ENCODE measurements at places on chromosomes 3 and 15.

- DNase-seq, result no peak
Measured at GRCh38 chr15:100335335-100335999, 6.3 kb downstream of the ADAMTS17 start.

DNA sequence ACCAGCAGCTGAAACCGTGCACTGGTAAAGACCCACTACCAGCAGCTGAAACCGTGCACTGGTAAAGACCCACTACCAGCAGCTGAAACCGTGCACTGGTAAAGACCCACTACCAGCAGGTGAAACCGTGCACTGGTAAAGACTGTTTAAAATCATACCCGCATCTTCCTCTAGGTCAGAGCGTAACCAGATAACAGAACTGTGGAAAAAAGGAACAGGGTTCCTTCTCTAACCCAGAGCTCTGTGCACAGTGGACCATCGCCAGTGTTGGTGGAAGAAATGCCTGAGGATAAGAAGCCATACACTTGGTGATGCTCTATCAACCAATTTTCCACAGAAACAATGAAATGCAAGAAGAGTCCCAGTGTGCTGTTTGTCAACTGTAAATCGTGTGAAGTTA, 243.4 kb downstream of the NTRK3 start:
- DNase-seq, result no peak

DNA sequence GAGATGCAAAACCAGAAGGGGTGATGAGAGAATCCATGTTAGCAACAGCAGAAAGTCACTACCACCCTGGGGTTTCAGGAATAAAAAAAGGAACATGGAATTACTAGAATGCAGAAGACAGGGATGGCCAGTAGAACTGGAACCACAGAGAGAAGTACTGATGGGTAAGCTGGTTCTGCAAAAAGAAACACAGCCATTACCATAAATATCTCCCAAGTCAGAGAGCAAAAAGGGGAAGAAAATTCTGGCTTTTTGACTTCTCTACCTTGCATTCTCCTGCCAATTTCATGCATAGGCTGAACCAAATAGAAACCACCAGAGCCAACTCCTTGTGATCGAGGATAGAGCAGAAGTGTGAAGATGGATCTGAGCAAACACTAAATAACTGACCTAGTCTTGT, 550.4 kb upstream of the NAALADL2 start:
- no peak for DNase-seq

DNA sequence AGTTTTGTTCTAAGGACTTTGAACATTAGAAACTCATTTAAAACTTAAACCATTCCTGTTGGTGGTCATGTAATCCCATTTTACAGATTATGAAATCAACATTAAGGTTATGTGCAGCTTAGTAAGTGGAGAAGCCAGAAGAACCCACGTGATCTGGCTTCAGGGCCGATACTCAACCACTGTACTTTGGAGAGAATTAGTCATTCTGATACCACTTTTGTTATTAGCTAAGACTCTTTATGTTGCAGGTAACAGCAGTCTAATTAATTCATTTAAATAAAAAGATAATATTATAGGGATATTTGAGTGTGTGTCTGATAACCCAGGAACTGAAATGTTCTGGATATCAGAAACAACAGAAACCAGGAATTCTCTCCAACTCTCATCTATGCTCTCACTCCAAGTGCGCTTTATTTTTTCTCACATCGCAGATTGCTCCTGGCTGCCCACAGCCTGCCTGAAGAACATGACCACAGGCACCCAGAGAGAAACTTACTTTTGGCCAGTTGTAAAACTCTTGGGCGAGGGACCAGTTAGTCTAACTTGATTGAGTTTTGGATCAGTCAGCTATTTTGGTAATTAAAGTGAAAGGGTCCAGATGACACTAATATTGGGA, 25.2 kb downstream of the UBE2E1 start:
- no peak for DNase-seq

GRCh38 chr3:10249833-10250232, 1.6 kb downstream of the TATDN2 start:
- no peak for DNase-seq

DNA sequence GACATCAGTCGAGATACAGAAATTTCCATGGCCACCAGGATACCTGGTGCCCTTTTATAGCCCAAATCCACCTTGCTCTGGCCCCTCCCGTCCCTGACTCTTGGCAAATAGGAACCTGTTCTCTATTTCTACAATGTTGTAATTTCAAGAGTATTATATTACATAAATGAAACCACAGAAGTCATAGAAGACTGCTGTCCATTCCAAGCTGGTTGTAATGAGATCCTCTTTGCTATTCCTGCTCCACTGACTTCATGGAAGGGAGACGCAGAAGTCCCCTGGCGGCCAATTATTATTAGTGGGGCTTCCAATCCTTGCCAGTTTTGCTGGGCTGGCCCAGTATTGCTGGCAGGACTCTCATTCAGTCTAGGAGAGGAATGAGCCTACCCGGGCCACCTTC, 26.6 kb downstream of the DCP1A start:
- DNase-seq, result no peak

DNA sequence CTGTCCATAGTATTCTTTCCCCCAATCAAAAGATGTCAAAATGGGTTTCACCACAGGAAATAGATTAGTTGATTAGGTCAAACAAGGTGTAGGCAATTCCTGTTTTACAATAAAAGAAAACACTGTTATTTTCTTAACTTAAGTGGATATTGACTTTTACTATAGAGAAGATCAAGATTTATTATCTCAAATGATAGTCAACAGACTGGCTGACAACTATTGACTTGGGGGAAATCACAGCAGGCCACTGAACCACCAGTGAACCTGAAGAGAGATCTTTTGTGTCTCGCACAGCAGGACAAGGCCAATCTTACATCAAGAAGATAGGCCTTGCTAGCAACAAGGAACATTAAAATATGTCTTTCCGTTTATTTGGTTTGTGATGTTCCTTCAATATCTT, 1187.6 kb downstream of the SI start:
- DNase-seq, result no peak

GRCh38 chr3:107868449-107868848, 222.4 kb downstream of the CD47 start:
- DNase-seq, result no peak

- DNase-seq, result no peak
Measured at GRCh38 chr3:16793321-16793720, 91.4 kb upstream of the PLCL2 start.

DNA sequence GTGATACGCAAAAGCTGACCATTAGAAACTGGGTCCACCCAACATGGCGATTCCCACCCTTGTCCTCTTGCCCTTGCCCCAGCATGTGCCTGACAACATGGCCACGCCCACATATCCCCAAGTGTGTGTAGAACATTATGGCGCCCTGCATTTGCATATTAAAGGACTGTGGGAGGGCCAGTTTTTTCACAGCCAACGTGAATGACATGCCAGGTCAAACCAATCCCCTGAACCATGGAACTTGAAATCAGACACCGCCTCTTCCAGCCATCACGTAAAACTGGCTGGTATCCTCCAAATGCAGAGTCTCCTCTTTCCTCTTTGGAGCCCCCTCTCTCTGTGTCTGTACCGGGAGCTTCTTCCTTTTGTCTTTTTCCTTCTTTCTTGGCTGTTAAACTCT, 156.7 kb upstream of the EPHA6 start:
- no peak for DNase-seq

- DNase-seq, result no peak
Measured at GRCh38 chr3:34070831-34071585, 272.6 kb downstream of the PDCD6IP start.

GRCh38 chr3:69212411-69213160, 90.2 kb upstream of the LMOD3 start:
- DNase-seq, result no peak

- DNase-seq, result no peak
Measured at GRCh38 chr15:53126144-53126543, 336.0 kb upstream of the ONECUT1 start.

DNA sequence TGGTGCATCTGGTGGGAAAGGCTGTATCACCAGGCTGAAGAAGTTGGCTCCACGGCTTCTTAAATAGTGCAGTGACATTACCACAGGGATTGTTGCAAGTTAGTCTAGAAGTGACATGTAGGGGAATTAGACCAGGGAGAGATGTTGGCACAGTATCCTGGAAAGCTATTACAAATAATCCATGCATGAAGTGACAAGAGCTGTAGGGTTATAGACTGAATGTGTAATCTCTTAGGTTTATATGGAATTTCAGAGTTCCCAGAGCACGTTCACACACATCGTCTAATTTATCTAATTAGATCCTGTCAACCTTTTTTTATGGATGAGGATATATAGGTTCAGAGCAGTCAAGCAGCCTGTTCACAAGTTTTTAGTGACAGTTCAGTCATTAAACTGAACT, 37.3 kb upstream of the APH1B start:
- DNase-seq, result no peak

DNA sequence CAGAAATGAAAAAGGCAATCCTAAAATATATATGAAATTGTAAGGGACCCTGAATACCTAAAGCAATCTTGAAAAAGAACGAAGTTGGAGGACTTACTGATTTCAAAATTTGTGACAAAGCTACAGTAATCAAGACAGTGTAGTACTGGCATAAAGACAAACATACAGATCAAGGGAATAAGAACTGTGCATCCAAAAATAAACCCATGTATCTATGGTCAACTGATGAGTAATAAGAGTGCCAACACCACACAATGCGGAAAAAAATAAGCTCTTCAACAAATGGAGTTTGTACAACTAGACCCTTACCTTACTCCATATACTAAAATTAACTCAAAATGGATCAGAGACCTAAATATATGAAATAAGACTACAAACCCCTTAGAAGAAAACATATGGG, 29.6 kb downstream of the GSK3B start:
- no peak for DNase-seq

DNA sequence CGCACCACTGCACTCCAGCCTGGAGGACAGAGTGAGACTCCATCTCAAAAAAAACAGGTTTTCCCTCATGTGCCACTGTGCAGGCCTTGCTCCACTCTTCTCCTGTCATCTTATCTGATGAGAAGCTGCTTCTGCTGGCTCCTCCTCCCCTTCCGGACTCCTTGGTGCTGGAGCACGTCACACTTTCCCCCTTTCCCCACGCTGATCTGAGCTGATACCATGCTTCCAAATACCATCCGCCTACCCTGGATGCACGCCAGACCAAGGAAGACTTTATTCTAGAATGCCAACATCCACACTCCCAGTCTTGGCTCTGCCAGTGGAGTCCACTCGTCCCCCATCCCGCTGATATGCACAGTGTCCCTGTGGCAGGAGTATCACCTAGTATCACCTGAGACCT, 31.3 kb downstream of the HOMER2 start:
- DNase-seq, result no peak

- DNase-seq, result no peak
Measured at GRCh38 chr3:155766206-155766605, 21.3 kb upstream of the PLCH1 start.

DNA sequence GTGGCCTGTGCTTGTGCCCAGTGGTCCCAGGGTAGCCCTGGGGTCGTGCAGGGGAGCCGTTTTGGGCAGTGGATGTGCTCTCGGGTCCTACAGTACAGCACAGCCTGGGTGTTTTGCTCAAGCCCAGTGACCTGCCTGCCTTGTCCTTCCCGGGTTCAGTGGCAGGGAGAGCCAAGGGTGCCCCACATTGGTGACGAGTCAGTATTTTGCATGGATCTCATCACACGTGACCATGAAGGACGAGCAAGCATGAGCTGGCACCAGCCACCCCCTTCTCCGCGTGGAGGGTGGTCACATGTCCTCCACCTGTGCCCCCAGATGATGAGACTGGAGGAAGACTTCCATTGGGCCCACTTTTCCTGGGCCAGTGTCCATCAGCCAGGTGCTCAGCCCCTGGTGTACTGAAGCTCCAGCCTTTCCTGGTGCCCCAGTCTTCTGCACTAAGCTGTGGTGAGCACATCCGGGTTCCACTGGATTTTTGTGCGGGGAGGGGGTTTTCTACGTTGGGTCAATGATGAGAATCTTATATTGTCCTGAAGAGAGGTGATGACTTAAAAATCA, 197.5 kb downstream of the UBE3A start:
- DNase-seq, result no peak

DNA sequence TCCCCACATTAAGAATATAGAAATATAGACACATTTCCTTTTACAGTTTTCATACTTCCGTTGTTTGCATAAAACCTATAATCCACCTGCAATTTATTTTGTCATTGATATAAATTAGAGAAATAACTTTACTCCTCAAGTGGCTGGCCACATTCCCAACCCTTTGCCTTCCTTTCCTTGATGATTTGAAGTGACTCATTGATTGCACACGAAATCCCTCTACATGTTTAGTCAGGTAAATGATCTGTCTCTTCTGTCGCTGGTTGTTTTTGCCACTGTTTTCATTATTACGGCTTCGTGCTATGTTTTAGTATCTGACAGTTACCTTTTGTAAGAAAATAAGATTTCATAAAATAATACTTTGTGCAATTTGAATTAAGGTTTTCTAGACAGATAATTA, 272.2 kb upstream of the NR2E3 start:
- no peak for DNase-seq

All from activated naive CD4-positive, alpha-beta T cell treated with Interleukin-2 at 50 U/mL for 16 hours (primary cell).